ENCODE measurements at places on chromosomes 13 and 19. TPM values are rescaled to one million over a fixed set of nuclear protein-coding genes. Genes with fewer than 3 reads are reported as not detected.

Gene ZNF699
- 5.3 TPM for total RNA-seq

GRCh38 chr13:59885076-59885475 is 278.7 kb downstream of the DIAPH3 start:
- no peaks in the 10 kb centered on the region for H3K27me3 ChIP-seq
- no peak overlapping the region for H3K27ac ChIP-seq
- no peak overlapping the region for H3K4me3 ChIP-seq
- no peaks in the 10 kb centered on the region for H3K36me3 ChIP-seq
- H3K4me1 ChIP-seq = no peaks in the 10 kb centered on the region

- DNase-seq = no peak
- no peak overlapping the region for H3K4me3 ChIP-seq
- H3K36me3 ChIP-seq = no peaks in the 10 kb centered on the region
These were observed 36.0 kb downstream of the MBNL2 start for GRCh38 chr13:97257800-97258799.

- peak overlapping the region; percentile 82 for H3K4me3 ChIP-seq
- no peaks in the 10 kb centered on the region for H3K36me3 ChIP-seq
- peak; percentile 82 for DNase-seq
- peaks cover 12% of the 10 kb centered on the region for H3K4me1 ChIP-seq
These were observed 552 bp downstream of the KPNA3 start for GRCh38 chr13:49791711-49792549.

Gene PSG2
- not detected for total RNA-seq

- peak overlapping the region; percentile 42 for H3K4me3 ChIP-seq
- peak; percentile 92 for DNase-seq
- H3K27ac ChIP-seq = no peak overlapping the region
- H3K27me3 ChIP-seq = no peaks in the 10 kb centered on the region
- H3K36me3 ChIP-seq = no peaks in the 10 kb centered on the region
These were observed 1.4 kb downstream of the PEG3 start for GRCh38 chr19:56838909-56839651.

- H3K36me3 ChIP-seq = no peaks in the 10 kb centered on the region
- H3K4me3 ChIP-seq = no peak overlapping the region
These were observed 61.8 kb downstream of the WDFY2 start for GRCh38 chr13:51645761-51646670.

Gene PLIN4
- 4.1 TPM for total RNA-seq

DNA sequence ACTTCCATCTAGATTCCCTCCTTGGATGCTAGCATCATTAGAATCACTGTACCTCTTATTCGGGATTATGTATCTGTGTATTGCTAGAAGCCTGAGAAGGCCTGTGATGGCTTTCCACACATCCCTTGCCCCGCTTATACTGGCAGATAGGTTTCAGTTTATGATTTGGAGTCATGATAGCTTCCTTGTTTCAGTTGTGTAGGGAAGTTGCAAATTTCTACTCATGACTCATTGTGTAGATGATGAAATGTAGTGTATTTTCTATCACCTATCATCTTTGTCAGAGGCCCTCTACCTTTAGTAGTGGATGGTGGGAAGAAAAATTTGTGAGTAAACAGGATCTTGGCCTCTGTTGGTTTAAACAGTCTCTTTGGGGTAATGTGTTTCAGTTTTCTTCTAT is 165.2 kb downstream of the GGACT start:
- H3K4me3 ChIP-seq = no peak overlapping the region
- no peak overlapping the region for H3K27ac ChIP-seq
- no peaks in the 10 kb centered on the region for H3K27me3 ChIP-seq
- no peaks in the 10 kb centered on the region for H3K36me3 ChIP-seq
- no peaks in the 10 kb centered on the region for H3K4me1 ChIP-seq

- H3K27ac ChIP-seq = no peak overlapping the region
- no peak overlapping the region for H3K4me3 ChIP-seq
- peaks cover 55% of the 10 kb centered on the region for H3K36me3 ChIP-seq
- no peaks in the 10 kb centered on the region for H3K4me1 ChIP-seq
These were observed 116.3 kb downstream of the RAB20 start for GRCh38 chr13:110445183-110445582.

- H3K4me3 ChIP-seq = no peak overlapping the region
- H3K27ac ChIP-seq = no peak overlapping the region
- DNase-seq = no peak
- H3K27me3 ChIP-seq = no peaks in the 10 kb centered on the region
These were observed 1017.3 kb upstream of the PCDH20 start for GRCh38 chr13:62432906-62433305.

DNA sequence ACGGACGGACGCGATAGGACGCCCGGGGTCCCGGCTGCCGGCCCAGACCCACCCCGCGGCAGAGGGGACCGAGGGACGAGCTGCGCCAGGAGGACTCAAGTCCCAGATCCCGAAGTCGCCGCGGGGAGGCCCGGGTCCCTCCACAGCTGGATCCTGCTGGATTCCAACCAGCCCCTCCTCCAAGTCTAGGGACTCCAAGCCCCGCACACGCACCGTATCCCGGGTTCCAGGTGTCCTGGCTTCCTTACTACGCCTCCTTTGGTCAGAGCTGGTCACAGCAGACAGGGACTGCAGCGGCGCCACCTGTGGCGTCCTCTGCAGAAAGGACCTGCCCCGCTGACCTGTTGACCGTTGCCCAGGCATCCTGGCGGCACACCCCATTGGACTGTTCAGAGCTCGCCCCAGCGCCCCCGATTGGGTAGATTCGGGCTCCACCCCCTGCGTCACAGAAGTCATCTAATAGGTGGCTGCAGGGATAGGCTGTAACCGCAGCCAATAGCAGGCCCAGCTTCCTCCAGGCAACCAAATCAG is 29.0 kb upstream of the ZNF709 start:
- no peaks in the 10 kb centered on the region for H3K4me1 ChIP-seq
- DNase-seq = no peak
- no peak overlapping the region for H3K4me3 ChIP-seq
- H3K27ac ChIP-seq = no peak overlapping the region

Gene MIA
- not detected for total RNA-seq

DNA sequence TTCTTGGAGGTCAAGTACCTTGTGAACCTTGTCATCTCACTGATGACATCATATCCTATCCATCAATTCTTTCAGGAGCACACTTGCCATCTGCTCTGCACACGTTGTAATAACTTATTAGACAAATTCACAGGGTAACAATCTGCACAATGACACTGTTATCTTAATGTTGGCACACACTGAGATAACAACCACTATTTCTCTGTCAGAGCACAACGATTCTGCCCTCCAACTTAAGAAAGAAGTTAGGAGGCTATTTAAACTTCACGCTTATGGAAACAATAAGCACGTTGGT is 351.3 kb downstream of the DACH1 start:
- no peaks in the 10 kb centered on the region for H3K27me3 ChIP-seq
- no peak overlapping the region for H3K4me3 ChIP-seq
- no peaks in the 10 kb centered on the region for H3K36me3 ChIP-seq
- H3K4me1 ChIP-seq = no peaks in the 10 kb centered on the region

GRCh38 chr13:25886438-25887214 is 165.2 kb downstream of the SHISA2 start:
- H3K36me3 ChIP-seq = no peaks in the 10 kb centered on the region
- no peak overlapping the region for H3K4me3 ChIP-seq
- H3K27me3 ChIP-seq = no peaks in the 10 kb centered on the region

DNA sequence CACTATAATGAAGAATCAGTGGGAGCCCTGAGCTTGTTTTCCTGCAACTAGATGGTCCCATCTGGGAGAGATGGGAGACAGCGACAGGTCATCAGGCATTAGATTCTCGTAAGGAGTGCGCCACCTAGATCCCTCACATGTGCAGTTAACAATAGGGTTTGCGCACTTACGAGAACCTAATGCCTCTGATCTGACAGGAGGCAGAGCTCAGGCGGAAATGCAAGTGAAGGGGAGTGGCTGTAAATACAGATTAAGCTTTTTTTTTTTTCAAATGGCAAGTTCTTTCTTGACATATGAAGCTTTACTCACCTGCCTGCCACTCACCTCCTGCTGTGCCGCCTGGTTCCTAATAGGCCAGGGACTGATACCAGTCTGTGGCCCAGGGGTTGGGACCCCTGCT is 14.4 kb downstream of the CDC16 start:
- DNase-seq = no peak
- H3K27me3 ChIP-seq = no peaks in the 10 kb centered on the region
- no peak overlapping the region for H3K27ac ChIP-seq
- no peaks in the 10 kb centered on the region for H3K4me1 ChIP-seq
- no peak overlapping the region for H3K4me3 ChIP-seq
- H3K36me3 ChIP-seq = peaks cover 97% of the 10 kb centered on the region

- H3K27me3 ChIP-seq = peaks cover 8% of the 10 kb centered on the region
- H3K27ac ChIP-seq = no peak overlapping the region
- no peak overlapping the region for H3K4me3 ChIP-seq
- no peaks in the 10 kb centered on the region for H3K4me1 ChIP-seq
- no peak for DNase-seq
These were observed 7.6 kb downstream of the ERICH6B start for GRCh38 chr13:45607931-45608330.

GRCh38 chr13:94996445-94996844 is 284.1 kb upstream of the SOX21 start:
- no peak overlapping the region for H3K4me3 ChIP-seq
- H3K27ac ChIP-seq = no peak overlapping the region
- H3K4me1 ChIP-seq = no peaks in the 10 kb centered on the region
- no peaks in the 10 kb centered on the region for H3K27me3 ChIP-seq

- no peak overlapping the region for H3K4me3 ChIP-seq
- no peak for DNase-seq
- no peaks in the 10 kb centered on the region for H3K27me3 ChIP-seq
- H3K4me1 ChIP-seq = peaks cover 50% of the 10 kb centered on the region
- H3K27ac ChIP-seq = peak overlapping the region; percentile 66
These were observed 26.3 kb downstream of the STARD13 start for GRCh38 chr13:33259296-33259695.

Gene VSIG10L
- 2.1 TPM for total RNA-seq

GRCh38 chr19:43354305-43354627 is 780 bp downstream of the CD177 start:
- no peaks in the 10 kb centered on the region for H3K36me3 ChIP-seq
- H3K4me1 ChIP-seq = no peaks in the 10 kb centered on the region
- no peak overlapping the region for H3K27ac ChIP-seq
- DNase-seq = no peak
- H3K27me3 ChIP-seq = no peaks in the 10 kb centered on the region
- H3K4me3 ChIP-seq = no peak overlapping the region

Gene NCAN
- not detected for total RNA-seq

Gene PRKCG
- not detected for total RNA-seq

DNA sequence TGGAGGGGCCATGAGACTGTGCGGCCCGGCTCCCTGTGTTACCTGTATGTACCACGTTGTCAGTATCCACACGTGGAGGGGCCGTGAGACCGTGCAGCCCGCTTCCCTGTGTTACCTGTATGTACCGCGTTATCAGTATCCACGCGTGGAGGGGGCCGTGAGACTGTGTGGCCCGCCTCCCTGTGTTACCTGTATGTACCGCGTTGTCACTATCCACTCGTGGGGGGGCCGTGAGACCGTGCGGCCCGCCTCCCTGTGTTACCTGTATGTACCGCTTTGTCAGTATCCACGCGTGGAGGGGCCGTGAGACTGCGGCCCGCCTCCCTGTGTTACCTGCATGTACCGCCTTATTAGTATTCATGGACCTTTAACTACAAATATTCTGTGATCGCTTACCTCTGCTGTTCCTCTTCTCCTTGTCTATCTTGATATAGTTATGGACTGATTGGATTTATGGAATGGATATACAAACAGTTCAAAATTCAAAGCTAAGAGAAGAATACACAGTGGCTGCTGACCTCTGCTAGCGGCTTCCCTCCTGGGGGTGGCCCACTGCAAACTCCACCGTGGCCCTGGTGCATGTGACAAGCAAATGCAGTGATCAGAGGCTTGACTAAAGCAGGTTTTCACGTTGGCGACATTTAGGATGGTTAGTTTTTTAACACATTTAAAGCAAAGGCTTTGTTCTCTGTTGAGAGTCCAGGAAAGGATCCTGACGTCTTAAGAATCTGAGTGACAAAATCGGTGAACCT is 38.7 kb downstream of the ATP11A start:
- no peaks in the 10 kb centered on the region for H3K36me3 ChIP-seq
- peak; percentile 38 for DNase-seq
- no peaks in the 10 kb centered on the region for H3K27me3 ChIP-seq
- H3K27ac ChIP-seq = no peak overlapping the region
- no peak overlapping the region for H3K4me3 ChIP-seq
- H3K4me1 ChIP-seq = peaks cover 45% of the 10 kb centered on the region

GRCh38 chr13:112117258-112117954 is 50.5 kb downstream of the SOX1 start:
- H3K27ac ChIP-seq = no peak overlapping the region
- no peak overlapping the region for H3K4me3 ChIP-seq
- H3K4me1 ChIP-seq = no peaks in the 10 kb centered on the region

DNA sequence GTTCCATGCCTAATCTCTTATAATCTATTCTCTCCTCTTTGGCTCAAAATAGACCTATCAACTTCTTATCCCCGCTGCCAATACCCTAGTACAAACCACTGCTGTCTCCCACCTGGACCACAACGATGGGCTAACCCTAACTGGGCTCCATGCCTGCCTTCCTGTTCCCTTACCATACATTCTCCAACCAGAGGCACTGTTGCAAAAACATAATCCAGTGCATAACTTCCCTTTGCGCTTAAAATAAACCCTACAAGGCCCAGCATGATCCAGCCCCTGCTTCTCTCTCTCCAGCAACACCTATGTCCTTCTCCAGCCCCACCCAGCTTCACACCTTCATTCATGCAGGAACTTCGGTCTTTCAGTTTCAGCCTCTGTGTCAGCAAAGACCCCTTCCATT is 27.4 kb upstream of the CEBPA start:
- H3K36me3 ChIP-seq = no peaks in the 10 kb centered on the region
- H3K27me3 ChIP-seq = peaks cover 7% of the 10 kb centered on the region
- no peak for DNase-seq
- no peak overlapping the region for H3K4me3 ChIP-seq
- H3K4me1 ChIP-seq = peaks cover 3% of the 10 kb centered on the region

DNA sequence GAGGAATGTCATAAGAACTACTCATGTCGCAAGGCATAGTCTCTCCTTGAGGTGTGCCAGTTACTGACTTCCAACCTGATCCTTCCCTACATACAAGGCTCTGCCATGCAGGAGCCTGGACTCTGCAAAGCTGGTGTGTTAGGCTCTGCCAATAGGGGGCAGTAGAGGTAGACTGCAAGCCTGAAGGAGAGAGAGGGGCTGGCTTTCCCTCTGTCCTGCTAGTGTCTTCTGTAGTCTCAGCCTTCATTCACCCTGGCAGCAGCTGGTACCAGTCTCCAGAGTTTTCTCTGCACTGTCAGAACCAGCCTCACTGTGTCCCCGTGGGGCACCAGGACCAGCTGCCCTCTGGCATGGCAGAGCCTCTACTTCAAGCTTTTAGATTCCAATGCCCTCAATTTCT is 14.5 kb downstream of the SHISA2 start:
- H3K36me3 ChIP-seq = no peaks in the 10 kb centered on the region
- H3K27ac ChIP-seq = no peak overlapping the region
- no peaks in the 10 kb centered on the region for H3K27me3 ChIP-seq
- no peak overlapping the region for H3K4me3 ChIP-seq
- H3K4me1 ChIP-seq = no peaks in the 10 kb centered on the region

Gene TPTE2
- not detected for total RNA-seq

DNA sequence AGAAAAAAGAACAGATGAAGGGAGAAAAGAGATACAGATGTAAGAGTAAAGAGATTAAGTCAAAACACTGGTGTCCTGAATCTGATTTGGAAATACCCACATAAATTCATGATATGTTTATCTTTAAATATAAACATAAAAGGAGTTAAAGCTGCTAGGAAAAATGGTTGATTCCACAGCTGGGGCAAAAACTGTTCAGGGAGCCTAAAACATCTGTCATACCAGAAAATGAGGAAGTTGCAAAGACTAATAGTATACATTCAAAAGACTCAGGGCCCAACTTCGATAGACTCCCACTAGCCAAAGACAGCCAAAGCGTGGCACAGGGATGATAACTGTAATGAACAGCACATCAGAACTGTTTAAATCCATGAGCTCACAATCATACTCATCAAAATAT is 62.0 kb downstream of the ABCC4 start:
- no peak overlapping the region for H3K4me3 ChIP-seq
- no peak for DNase-seq
- H3K36me3 ChIP-seq = no peaks in the 10 kb centered on the region
- no peaks in the 10 kb centered on the region for H3K27me3 ChIP-seq
- peaks cover 12% of the 10 kb centered on the region for H3K4me1 ChIP-seq
- H3K27ac ChIP-seq = no peak overlapping the region
